ENCODE measurements at places on chromosomes 5 and 9.

DNA sequence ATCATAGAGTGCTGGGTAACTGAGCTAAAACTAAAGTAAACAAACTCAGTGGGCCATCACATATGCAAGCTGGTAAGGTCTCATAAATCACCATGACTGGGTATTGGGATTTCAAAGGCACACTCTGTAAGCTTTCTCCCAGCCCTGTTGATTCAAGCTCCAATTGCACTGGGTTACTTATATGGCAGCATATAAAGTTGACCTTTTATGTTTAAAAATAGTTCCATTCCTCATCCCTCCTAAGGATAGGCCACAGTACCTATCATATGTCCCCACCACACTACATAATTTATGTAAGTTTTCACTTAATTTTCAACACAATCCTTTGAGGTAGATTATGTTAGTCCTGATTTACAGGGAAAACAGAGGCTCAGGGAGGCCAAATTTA, 438.4 kb downstream of the RAB3C start:
- no peak for DNase-seq

DNA sequence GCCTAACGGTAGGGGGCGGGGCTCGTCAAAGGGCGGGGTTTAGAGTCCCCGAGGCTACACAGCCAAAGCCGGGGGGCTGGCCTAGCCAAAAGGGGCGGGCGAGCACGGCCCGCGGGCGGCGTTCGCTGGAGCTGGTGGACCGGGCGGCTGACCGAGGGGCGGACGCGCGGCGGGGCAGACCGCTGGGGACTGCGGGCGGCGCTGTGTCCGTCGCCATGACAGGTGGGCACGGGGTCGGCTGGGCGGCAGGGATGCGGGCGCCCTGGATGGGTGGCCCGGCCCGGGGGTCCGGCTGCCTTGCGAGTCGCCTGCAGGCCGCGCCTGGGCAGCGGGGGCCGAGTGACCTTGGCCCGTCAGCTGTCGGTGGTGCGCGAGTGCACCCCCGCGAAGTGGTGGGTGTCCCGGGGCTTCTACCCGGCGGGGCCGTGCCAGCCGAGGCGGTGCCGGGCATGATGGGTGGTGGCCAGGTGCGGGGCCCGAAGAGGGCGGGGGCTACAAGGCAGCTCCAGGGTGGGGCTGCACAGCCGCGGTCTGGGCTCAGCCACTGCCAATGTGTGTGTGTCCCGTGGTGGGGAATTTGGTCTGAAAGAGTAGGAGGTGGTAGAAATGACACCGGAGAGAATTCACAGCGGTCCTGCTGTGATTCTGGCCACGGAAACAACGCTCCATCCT, at the start of gene CARD19:
Gene CARD19 (plus strand): TSS at position 87 of the 672 bp plus-strand sequence. CDS start 129 bp downstream, at position 216.
- DNase-seq, result no peak

DNA sequence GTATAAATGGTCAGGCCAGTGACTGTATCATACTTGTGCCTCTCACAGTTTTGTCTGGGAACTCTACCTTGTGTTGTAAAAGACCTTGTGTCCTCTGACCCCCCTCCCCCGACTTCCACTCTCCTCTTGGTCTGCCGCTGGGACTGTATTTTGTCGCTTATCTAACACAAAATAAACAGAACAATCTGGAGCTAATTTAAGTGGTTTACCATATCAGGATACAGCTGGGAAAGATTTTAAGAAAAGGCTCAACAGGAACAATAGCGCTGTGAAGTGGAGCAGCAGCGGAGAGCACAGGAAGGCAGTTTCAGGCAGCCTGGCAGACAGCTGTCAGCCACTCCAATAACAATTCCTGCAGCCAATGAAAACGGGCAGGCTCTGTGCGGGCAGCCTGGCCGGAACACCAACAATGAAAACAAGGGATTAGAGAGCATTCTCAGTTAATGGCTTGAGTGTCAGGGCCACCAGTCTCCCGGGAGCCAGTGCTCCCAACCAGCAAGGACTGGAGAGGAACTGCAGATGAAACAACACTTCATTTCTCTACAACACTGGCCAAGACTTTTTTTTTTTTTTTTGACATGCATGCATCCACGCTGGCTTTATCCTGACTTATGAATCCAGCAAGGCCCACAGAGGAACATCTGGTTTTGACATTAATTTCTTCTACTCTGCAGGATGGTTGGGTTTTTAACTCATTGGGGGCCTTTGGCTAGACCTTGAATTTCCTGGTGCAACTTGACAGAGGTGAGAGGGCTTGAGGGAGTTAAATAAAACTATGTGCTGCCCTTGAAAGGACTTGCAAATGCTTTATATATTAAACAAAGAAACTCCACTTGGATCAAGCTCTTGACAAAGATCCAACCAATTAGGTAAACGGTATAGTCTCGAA, 76.7 kb downstream of the ARSB start:
- peak; percentile 68 for DNase-seq

DNA sequence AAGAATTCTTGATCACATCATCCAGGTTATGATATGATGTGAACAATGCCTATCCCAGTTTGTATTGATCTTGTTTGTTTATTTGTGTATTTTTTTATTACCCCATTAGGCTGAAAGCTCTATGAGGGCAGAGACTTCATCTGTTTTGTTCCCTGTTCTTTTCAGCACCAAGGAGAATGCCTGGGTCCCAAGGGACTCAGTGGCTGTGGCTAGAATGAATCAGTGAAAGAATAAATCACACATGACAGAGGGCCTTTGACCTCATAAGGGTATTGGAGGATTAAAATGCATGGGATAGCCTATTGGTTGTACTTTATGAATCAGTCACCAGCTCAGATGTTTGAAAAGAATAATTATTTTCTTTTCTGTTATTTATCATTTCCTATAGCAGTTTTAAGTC, 292.2 kb downstream of the GAS1 start:
- DNase-seq, result peak; percentile 31

- DNase-seq, result no peak
Observed at GRCh38 chr5:139911425-139912120, 116.0 kb downstream of the PSD2 start.

- peak; percentile 48 for DNase-seq
Observed at GRCh38 chr5:110896901-110897300, 158.1 kb downstream of the SLC25A46 start.

GRCh38 chr5:179255527-179256327, 89.5 kb downstream of the ADAMTS2 start:
- DNase-seq, result no peak

DNA sequence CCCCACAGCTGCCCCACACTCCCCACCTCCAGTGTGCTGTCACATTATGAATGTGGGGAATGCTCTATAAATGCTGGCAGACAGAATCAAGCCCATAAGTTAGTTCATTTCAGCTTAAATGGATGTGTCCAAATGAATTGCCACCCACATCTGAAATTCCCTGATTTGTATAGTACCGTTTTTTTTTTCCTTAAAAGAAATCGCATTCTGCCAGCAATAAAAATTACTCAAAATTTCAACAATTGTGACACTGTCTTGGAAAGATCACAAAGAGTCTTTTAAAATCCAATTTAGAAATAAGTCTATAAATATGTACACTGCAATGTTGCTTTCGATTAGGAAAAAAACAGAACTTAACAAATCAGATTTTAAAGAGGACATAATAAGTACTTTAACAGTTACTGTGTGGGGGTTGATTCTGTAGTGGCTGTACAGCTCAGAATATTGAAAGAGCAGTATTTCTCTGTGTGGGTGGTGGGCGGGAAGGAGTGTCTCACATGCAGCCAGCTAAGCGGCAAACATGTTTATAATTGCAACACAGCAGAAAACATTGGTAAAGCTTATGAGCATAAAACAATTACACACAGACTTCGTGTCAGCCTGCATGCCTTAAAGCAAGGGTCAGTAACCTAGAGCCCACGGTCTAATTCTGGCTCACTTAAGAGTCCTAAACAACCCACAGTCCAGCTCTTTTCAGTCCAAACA, 24.9 kb upstream of the CSNK1G3 start:
- peak; percentile 34 for DNase-seq

GRCh38 chr9:130897848-130898551, 1.4 kb upstream of the QRFP start:
- DNase-seq, result no peak

DNA sequence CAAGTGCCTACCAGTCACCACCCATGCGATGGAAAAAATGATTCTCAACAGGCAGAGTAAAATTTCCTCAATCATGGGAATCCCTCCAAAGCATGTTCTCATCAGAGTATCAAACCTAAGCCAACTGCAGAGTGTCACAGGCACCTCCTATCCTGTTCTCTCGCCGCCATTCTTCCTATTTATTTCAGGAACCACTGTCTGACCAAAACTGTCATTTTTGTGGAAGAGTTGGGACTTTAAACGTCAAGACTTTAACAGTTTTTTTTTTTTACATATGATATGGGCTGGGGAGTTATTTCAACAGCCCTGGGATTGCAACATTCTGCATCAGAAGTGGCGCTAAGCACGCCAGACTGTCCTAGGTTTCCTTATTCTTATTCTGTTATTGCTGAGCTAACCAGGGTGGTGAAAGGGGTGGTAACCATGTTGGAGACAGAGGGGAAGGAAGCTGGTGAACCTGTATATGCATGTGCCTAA, 29.5 kb downstream of the PFDN1 start:
- DNase-seq, result peak; percentile 73

DNA sequence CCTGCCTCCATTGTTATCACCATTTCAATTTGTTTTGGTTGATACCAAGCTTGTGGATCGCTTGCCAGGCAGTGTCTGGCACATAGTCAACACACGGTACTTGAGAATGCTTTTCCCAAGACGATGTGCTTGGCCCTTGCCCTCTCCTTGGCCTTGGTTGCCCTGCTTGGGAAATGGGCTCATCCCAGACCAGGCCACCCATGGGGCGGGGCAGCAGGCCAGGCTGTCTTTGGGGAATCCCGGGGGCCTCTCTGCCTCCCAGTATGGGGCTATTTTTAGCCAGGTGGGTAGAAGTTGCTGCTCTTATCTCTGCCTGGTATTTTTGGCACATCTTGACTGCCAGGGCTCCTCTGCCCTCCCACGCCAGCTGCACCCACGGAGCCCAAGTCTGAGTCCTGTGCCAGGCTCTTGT, 49.9 kb downstream of the LMX1B start:
- DNase-seq, result no peak

DNA sequence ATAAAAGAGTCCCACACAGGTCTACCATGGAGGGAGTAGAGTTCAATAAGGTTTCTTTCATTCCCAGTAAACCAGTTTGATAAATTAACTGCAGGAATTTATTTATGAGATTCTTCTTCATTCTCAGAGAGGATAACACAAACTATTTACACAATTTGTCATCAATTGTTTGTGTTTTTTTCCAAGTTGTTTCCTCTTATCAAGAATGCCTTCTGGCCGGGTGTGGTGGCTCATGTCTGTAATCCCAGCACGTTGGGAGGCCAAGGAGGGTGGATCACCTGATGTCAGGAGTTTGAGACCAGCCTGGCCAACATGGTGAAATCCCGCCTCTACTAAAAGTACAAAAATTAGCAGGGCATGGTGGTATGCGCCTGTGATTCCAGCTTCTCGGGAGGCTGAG, 216.7 kb downstream of the MLLT3 start:
- no peak for DNase-seq

DNA sequence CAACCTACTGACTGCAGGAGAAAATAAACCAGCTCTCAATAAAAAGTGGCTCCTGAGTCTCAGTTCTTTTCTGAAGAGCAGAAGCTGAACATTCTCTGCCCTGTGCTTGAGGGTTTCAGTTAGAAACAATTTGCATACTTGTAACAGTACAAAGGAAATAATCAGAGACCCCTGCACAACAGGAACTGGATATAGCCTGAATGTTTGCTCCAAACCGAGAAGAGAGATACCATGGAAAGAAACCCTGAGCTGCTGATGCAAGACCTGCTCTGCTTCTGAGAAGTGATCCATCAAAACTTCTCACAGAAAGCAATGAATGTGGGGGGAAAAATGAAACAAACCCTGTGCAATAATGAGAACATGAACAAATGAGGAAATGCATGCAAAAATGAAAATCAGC, 592.9 kb downstream of the SEMA5A start:
- no peak for DNase-seq

DNA sequence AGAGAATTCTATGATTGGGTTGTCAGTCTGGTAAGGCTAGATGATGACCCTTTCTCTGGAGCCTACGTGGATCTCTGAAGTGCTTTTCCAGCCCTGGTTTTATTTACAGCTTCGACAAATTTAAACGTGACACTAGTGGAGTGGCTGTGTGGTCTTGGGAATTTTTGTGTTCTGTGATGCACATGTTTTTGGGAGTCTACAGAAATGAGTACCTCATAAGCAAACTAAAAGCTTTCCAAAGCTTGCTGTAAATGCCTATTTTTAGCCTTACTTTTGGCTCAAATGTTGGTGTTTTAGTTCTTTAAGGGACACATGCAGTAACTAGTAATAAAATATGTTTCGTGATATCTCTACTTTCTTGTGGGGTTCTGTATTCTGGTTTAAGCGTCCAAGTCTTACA, 3.3 kb downstream of the LARP1 start:
- DNase-seq, result no peak

DNA sequence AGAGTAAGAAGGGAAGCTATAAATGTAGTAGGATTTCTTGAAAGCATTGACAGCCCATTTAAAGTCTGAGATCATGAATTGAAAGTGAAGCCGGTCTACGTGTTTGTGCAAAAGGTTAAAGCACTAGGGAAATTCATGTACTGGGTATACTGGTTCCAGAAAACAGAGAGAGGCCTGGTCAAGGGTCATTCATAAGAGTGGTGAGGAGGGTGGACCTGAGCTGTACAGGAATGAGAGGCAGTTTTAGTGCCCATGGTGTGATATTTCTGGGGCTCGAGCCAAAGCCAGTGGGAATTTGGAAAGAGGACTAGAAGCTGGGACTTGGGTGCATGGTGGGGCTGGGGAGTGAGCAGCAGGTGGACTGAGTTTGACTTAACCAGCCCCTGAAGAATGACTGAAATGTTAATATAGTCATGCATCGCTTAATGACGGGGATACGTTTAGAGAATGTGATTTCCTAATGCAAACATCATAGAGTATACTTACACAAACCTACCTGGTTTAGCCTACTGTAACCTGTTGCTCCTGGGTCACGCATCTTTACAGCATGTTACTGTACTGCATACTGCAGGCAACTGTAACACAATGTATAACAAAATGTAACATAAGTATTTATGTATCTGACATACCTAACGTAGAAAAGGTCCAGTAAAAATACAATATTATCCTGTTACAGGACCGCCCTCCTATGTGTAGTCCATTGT, 173.0 kb downstream of the MAST4 start:
- no peak for DNase-seq

DNA sequence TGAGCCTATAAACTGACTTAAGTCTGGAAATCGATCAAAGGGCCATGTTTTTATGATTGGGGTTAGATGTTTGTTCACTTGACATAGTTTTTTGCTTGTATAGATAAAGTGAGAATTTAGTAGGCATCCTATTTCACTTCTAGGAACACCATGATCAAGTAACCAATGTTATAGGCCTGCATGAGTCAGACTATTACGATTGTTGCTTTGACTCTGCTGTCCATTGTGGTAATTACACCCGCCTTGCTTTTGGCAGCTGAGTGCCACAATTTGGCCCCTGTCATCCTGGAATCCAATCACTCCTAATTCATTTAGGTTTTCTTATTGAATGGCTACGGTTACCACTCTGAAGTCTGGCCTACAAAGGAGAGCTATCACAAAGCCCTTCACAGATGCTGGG, 67.8 kb upstream of the IL33 start:
- no peak for DNase-seq

GRCh38 chr5:61286446-61287132, 45.5 kb upstream of the ZSWIM6 start:
- no peak for DNase-seq

All from fibroblast of pulmonary artery (primary cell).